ENCODE measurements at places on chromosomes 1 and 21.

DNA sequence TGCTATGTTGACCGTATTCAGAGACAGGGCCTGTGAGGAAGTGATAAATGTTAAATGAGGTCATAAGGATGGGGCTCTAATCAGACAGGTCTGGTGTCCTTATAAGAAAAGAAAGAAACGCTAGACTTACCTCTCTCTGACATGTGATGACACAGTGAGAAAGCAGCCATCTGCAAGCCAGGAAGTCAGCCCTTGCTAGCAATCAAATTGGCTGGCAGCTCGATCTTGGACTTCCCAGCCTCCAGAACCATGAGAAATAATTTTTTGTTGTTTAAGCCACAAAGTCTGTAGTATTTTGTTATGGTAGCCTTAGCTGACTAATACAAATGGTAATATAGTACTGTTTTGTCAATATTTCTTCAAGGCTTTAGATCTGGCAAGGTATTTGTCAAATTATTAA is 25.1 kb upstream of the AGL start:
- no peak for DNase-seq

DNA sequence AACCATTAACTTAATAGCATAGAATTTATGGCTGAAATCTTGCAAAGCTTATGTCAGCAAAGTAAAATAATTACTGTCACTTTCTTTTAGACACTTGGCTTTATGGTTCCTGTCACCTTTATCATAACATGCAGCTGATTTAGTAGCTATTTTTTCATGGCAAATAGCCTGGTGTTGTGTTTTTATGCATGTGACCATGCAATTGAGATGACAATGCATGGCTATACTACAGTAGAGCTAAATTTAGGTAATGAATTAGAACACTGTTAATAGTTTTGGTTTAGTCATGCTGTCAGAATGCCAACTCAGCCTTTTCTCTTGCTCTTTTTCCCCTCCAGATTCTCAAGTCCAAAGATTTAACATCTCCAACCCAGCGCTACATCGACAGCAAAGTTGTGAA is 88.6 kb downstream of the TGFB2 start:
- DNase-seq, result no peak

- DNase-seq, result no peak
These were observed at the start of gene SELE for GRCh38 chr1:169733924-169734323. Gene SELE (minus strand): TSS chr1:169734079. CDS start chr1:169733612, 467 bp downstream.

DNA sequence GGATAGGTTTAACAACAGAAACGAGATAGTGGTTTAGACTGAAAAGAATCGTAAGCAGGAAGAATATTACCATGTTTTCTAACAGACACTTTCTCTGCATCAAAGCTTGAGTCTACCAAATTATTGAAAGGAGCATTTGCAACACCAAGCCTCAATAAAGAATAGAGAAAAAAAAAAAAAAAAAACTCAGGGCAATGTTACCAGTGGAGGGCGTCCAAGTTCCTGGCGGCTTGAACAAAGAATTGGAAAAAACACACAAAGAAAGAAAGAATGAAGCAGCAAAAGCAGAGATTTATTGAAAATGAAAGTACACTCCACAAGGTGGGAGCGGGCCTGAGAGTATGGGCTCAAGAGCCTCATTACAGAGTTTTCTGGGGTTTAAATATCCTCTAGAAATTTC is 686.5 kb upstream of the ADGRL2 start:
- DNase-seq, result no peak

GRCh38 chr1:157472056-157472701 is 80.1 kb downstream of the FCRL5 start:
- DNase-seq, result no peak

DNA sequence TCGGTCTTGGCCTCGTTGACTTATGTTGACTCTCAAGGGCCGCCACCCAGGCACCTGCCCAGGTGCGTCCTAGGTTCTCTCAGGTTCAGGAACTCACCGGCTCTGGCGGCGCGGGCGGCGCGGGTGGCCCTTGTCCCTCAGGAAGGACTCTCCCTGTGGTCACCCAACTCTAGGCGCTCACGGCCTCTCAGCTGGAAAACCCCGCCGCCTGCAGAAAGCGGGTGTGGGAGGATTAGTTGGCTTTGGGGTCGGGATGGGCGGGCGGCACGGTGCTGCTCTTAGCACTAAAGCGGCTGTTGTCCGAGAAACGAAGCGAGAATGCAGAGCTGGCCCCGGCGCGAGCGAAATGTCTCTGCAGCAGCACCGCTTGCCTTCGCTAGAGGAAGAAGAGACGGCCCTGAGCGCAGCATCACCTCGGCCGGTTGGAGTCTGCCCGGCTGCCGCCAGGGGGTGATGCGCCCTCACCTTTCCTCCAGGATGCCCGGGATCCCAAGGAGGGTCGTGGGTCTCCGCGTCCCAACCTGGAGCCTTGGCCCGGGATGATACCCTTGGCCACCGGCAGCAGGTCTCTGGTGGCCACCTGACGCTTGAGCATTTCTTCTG is 8.1 kb upstream of the TADA1 start:
- no peak for DNase-seq

DNA sequence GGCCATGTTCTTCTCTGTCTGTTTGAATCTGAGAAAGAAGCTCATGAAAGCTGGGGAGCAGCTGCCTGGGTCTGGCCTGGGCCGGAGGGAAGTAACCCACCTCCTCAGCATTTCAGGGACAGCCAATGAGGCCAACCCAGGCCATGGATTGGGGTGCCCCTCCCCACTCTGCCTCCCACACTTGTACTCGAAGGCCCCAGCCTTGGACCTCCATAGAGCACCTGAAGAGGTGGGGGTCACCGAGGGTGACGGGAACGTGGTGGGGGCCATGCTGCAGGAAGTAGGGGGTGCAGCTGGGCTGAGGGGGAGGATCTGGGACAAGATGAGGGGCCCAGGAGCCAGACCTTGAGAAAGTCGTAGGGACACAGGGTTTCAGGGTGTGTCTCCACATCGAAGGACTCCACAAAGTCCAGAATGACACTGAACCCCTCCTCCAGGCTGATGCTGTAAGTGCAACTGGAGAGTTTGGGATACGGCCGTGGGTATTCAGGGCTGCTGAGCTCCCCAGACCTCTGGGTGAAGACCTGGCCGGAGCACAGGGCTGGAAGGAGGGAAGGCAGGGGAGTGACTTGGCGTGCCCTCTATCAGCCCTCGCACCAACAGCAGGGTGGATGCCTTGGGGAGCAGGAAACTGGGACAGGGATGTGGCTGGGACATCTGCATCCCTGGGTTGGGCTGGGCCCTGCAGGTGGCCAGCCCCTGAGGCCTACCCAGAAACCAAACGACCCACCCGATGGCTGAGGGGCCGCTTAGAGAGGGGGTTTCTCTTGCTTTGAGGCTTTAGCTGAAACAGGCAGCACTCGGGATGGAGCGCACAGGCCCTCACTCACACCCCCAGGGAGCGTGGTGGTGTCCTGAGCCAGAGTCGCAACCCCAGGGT is 3.8 kb downstream of the MASP2 start:
- no peak for DNase-seq

DNA sequence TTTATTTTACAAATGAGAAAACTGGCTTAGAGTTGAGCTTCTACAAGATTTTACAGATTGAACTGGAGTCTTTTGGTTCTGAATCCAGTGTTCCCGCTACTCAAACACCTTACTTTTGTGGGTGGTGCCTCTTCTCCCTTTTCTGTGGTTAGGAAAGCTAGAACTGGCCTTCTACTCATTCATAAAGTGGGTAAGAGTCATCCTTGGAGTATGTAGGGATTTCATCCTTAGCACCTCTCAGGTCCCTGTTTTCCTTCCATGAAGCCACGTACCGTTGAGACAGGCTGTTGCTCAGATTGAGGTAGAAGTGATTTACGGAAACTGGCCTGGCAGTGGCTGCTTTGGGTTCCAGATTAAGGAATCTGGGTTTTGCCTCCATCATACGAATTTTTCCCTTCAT is 35.8 kb downstream of the WNT4 start:
- no peak for DNase-seq

DNA sequence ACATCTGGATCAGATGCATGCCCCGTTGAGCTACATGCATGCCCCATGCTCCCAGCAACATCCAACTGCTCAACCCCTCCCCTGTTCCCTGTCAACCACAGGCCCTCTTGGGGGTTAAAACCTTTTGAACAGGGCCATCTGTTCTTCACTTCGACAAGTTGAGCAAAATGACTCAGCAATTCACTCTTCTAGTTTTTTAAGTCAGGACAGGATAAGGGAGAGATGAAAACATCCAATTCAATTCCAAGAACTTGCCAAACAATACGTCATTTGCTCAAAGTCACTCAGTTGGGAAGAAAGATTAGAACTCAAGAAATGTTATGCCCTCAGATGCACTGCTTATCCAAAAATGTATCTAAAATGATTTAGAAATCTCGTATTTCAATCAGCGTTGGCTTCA is 46.1 kb upstream of the MTF2 start:
- no peak for DNase-seq

All from activated naive CD4-positive, alpha-beta T cell (primary cell).